Dorsolateral prefrontal cortex (tissue), 122 donors: ENCODE measurements at places on chromosomes 7 and 10. TPM values are rescaled to one million over a fixed set of nuclear protein-coding genes. Genes with fewer than 3 reads are reported as not detected.

GFRA1 gene
- 12.9 TPM for total RNA-seq

CTAGE4 gene
- total RNA-seq, result not detected

SHTN1 gene
- total RNA-seq, result 121 TPM

YAE1 gene
- total RNA-seq, result 29.1 TPM

CALHM1 gene
- total RNA-seq, result 3.5 TPM

HHEX gene
- total RNA-seq, result 2.3 TPM

ANXA8 gene
- 1.1 TPM for total RNA-seq

CPEB3 gene
- total RNA-seq, result 35.5 TPM

TMEM26 gene
- total RNA-seq, result 0.55 TPM
